ENCODE measurements at places on chromosomes 7 and 10.

DNA sequence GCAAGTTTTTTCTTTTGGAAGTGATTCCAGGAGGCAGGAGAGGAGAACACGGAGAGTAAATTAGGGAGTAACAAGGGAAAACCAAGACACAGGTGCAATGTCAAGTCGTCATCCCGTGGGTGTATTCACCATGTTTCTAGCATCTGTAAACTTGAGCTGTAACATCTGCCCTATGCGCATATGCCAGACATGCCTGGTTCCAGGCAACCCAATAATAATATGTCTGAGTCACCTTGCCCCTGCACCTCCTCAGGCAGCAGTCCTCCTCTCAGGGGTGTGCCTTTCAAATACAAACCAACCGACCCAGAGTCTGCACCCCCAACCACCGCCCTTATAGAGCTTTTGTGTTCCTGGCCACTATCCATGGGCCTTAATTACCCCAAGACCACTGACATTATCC is 107.0 kb upstream of the PDE1C start:
- DNase-seq, result no peak

DNA sequence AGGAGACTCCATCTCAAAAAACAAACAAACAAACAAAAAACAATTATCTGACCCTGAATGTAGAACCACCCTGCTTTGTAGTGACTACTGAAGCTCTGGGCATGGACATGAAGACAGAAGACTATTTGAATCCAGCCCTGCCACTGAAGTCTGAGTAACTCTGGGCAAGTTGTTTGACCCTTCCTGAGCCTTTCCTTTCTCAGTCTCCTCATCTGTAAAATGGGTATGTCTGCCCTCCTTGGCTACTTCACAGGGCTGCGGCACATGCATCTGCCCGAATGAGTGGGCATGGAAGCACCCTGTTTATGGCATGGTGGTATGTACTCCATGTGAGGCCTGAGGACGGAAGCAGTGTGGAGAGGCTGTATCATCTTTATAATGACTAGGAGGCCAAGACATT is 22.2 kb upstream of the MALSU1 start:
- DNase-seq, result no peak

GRCh38 chr10:125783408-125783807 is 7.8 kb upstream of the MMP21 start:
- DNase-seq, result no peak

- no peak for DNase-seq
These were observed 4.3 kb downstream of the TMEM273 start for GRCh38 chr10:49183596-49184542.

DNA sequence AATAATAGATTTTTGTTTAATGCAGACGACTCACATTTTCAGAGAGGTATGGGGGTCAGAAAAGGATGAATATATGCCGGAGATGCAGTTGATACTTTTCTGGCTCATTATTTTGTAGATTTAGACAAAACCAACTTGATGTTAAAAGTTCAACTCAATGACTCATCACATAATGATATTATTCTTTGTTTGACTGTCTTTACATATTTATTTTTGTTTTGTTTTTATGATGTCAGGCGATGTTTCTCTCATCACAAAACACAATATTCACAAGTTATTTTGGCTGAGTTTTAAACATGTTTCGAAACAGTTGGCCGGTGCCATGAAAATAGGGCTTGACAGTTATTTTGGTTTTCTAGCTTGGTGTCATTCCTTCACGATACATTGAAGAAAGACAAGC is 1.3 kb downstream of the GJD4 start:
- DNase-seq, result no peak

GRCh38 chr10:83954193-83954799 is 185.0 kb upstream of the GHITM start:
- DNase-seq, result no peak

Data from activated T-cell treated with anti-CD3 and anti-CD28 coated beads, Interleukin-2, amount 50 U/mL, for 48 hours (primary cell).